ENCODE measurements at places on chromosomes 12 and 14.

GRCh38 chr14:75504411-75504810 lies 17.9 kb upstream of the BATF start:
- no peak for DNase-seq

- peak; percentile 7 for DNase-seq
Observed at GRCh38 chr12:95857799-95858198, 953 bp upstream of the SNRPF start.

GRCh38 chr12:111339321-111339938 lies 29.5 kb downstream of the PHETA1 start:
- DNase-seq: no peak

GRCh38 chr12:31922341-31923062 lies 36.7 kb upstream of the RESF1 start:
- no peak for DNase-seq

- DNase-seq: no peak
Observed at GRCh38 chr12:27462851-27463250, 16.3 kb downstream of the SMCO2 start.

- DNase-seq: no peak
Observed at GRCh38 chr12:10810068-10810467, at the start of gene TAS2R9. TSS of gene TAS2R9 (minus strand) at chr12:10810168. CDS start at chr12:10810075, 93 bp downstream.

DNA sequence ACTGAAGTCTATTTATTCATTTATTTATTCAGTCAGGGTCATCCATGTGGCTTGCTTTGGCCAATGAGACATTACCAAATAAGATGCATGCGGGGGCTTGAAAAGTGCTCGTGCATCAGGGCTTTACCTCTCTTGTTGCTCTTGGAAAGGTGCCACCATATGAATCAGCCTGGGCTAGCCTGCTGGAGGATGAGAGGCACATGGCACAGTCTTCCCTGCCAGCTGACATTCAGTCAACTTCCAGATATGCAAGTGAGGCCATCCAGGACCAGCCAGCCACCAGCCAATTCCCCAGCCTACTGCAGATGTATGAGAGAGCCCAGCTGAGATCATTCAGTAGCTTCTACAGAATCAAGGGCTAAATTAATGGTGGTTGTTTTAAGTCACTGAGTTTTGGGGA lies 105.2 kb upstream of the RPH3A start:
- no peak for DNase-seq

- DNase-seq: no peak
Observed at GRCh38 chr12:78156751-78157150, 326.1 kb downstream of the NAV3 start.

- peak; percentile 62 for DNase-seq
Observed at GRCh38 chr12:68876461-68876860, 56.5 kb downstream of the CPM start.

- no peak for DNase-seq
Observed at GRCh38 chr12:32583534-32583933, 95.6 kb upstream of the DNM1L start.

- peak; percentile 5 for DNase-seq
Observed at GRCh38 chr14:25431211-25432076, 381.5 kb upstream of the STXBP6 start.

GRCh38 chr12:12439636-12440035 lies 82.8 kb downstream of the BORCS5 start:
- DNase-seq: no peak

GRCh38 chr12:56375598-56376434 lies 13.2 kb upstream of the APOF start:
- no peak for DNase-seq

DNA sequence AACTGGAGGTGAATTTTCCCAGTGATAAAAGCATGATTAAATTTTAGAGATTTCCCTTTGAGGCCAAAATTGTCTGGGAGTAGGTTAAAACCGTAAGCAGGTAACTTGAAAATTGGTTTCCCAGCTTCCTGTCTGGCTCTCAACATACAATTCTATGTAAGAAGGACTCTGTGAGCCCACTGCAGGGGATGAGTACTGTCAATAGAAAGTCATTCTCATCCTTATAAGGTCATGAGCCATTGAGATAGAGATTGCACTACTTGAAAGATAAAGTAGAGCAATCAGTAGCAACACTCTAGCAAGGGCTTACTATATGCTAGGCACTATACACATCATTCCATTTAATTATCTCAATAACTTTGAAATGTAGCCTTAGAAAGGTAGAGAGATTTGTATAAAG lies 225.6 kb upstream of the HMGA2 start:
- DNase-seq: no peak

- DNase-seq: no peak
Observed at GRCh38 chr14:61589691-61590581, 105.4 kb upstream of the HIF1A start.

DNA sequence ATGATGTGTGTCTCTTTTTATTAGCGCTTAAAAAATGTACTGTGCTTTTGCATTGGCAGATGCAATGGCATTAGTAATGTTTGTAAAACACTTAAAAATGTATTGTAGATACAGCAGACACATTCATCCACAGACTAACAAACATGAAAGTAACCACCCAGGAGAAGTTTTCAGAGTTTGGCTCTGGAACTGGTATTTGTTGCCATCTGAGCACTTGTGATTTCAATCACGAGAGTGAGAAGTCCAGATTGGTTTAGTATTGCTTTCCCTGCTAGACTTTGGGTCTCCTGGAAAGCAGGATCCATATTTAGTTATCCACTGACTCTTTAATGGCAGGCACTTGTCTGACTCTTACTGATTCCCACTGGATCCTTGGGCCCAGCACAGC lies 13.2 kb downstream of the RASSF8 start:
- DNase-seq: no peak

DNA sequence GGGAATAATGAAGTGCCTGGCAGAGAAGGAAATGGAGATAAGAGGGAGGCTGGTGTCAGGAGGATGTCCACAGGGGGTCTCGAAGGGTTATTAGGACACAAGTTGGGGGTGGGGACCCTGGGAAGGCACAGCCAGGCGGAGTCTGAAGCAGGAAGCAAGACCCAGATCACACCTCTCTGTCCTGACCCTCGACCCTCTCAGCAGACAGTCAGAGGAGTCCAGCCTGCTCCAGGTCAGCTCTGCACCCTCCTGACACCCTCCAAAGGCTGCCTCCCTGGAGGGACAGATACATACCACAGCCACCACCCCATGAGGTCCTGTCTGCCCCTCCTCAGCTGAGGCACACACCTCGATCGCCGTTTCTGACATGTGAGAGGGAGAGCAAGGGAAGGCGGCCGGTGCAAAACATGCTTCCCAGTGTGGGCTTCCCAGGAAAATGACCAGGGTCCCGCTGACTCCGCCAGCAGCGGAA lies 9.0 kb downstream of the BCL11B start:
- DNase-seq: no peak

GRCh38 chr12:25866586-25867378 lies 91.7 kb upstream of the RASSF8 start:
- no peak for DNase-seq

DNA sequence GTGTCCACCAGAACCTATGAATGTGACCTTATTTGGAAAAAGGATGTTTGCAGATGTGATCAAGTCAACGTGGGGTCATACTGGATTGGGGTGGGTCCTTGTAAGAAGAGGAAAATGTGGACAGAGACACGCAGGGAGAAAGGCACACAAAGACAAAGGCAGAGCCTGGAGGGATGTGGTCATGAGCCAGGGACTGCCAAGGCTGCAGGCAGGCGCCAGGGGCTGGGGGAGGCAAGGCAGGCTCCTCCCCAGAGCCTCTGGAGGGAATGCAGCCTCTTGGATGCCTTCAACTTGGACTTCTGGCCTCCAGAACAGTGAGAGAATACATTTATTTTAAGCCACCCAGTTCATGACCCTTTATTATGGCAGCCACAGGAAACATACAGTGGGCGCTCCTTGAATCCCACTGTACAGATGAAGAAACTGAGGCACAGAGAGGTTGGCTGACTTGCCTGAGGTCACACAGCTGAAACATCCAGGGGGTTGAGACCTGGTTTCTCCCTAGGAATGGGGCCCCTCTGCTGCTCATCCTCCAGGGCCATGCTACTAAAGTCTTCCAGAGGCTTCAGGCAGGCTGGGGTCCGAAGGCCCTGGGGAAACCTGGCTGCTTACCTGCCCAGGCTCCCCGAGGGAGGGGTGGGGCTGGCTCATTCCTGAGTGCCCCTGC lies 99.7 kb downstream of the RFLNA start:
- DNase-seq: no peak

DNA sequence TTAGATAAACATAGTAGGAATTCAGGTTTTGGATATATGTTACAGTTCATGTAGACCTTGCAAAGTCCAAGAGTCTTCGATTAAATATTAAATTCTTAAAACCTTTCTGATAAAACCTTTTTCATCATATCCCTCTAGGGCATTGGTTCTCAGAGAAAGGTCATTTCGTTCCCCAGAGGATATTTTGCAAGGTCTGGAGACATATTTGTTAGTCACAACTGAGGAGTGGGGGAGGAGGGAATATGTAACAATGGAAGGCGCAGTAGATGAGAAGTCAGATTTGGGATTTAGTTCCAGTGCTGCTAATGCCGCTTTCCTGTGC lies 5.3 kb downstream of the TMEM253 start:
- no peak for DNase-seq

DNA sequence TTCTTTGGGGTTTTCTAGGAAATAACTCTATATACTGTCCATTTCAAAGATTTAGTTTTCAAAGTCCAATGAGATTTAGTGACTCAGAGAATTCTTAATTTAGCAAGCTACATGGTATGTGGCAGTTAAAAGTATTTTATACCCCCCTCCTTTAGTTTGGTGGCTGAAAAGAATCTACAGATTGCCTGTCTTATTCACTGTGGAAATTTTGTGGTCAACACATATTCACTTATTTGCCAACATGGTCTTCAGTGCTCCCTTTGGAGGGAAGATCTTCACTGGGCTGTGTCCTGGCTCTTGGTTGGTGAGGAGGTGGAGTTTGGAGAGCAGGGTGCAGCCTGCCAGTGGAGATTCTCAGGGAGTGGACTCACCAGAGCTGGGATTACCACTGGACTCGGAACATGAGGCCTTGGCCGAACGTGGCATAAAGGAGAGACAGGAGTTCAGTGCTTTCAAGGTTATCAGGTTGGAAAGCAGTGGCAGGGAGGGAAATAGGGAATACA lies 39.8 kb downstream of the SAMD4A start:
- DNase-seq: no peak

DNA sequence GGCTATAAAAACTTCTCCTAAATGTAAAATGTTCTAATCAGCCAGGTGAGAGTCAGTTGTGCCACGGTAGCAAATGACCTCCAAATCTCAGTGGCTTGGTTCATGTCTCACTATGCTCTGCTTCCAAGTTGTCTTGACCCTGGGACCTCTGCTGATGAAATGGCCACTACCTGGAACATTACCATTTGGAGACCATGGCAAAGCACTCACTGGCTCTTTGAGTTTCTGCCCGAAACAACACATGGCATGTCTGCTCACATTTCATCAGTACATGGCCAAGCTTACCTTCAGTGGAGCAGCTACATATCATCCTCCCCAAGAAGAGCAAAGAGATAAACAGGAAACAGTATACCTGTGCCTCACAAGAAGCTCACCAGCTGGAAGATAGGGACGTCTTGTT lies 40.2 kb downstream of the PLEKHG7 start:
- no peak for DNase-seq

GRCh38 chr12:123750159-123750656 lies 11.9 kb upstream of the DNAH10 start:
- DNase-seq: no peak

DNA sequence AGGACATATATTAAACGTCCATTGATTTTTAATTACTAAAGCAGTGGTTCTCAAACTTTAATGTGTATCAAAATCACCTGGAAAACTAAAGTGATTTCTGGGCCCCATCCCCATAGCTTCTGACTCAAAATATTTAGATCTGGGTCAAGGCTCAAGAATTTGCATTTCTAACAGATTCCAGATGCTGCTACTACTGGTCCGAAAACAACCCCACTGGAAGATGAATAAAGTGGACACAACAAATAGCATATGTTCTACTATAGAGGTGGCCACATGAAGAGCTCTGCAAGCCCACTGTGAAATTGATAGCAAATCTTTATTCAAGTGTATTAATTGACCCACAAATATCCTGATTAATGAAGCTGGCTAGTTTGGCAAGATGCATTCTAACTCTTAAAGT lies 69.4 kb downstream of the SPATA7 start:
- DNase-seq: no peak

DNA sequence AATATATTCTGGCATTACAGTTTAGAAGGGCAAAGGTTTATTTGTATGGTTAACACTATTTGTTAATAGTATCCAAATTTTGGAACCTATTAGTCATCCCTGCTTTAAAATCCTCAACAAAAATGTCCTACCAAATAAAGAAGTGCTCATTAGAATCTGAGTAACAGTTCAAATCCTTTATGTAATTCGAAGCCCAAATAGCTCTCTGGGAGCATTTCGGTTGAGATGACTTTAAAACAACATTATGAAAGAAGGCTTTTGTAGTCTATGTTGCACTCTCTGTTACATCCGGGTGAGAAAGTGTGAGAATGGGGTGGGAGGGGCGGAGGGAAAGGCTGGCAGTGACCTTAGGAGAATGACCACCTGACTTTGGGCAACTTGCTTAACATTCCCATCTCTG lies 59.7 kb downstream of the SLC38A1 start:
- no peak for DNase-seq

DNA sequence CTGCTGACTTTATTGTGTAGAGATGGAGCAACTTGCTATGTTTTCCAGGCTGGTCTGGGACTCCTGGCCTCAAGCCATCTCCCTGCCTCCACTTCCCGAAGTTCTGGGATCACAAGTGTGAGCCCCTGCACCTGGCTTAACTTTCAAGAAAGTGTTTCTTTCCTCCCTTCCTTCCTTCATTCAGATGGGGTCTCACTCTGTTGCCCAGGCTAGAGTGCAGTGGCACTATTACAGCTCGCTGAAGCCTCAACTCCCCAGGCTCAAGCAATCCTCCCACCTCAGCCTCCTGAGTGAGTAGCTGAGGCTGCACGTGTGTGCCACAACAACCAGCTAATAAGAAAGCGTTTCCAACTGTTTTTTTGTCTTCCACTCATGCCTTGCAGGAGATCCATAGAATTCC lies 185.6 kb upstream of the AMIGO2 start:
- no peak for DNase-seq

DNA sequence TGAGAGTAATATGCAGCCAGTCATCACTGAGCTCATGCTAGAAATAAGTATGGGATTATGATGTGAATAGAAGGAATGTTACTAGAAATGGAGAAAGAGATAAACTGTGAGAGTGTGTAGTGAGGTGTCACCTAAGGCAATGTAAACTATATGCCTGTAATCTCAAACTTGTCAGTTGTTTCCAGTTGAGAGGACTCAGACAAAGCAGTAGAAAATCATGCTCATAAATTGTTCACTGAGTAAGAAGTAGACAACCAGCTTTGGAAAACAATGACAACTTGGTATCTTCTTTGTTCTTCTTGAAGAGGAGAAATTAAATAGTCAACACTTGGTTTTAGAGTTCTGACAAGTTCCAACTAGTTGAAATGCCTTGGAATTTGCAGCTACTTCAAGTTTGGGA lies 148.5 kb upstream of the OR4E1 start:
- DNase-seq: no peak

DNA sequence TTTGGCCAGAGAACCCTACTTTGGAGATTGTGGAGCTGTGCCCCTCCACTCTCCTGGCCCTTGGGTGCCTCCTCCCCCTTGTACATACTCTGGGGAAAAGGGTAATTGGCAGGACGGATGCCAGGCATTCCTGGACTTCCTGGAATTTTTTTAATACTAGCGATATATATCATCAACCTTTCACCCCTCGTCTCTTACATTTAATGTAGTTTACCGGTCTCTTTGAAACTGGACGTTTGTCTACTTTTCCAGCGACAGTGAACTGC lies 767 bp upstream of the CRY1 start:
- DNase-seq: no peak
